ENCODE measurements at places on chromosomes 13 and 19. TPM values are rescaled to one million over a fixed set of nuclear protein-coding genes. Genes with fewer than 3 reads are reported as not detected.

PNMA8A gene
- not detected for total RNA-seq

LGALS4 gene
- 0.66 TPM for total RNA-seq

FARP1 gene
- total RNA-seq, result 0.58 TPM

ZNF726 gene
- total RNA-seq, result 15.7 TPM

GJB2 gene
- total RNA-seq, result 2.7 TPM

CILP2 gene
- 0.31 TPM for total RNA-seq

KCNK6 gene
- total RNA-seq, result 12.1 TPM

SIGLEC12 gene
- not detected for total RNA-seq

SLC17A7 gene
- total RNA-seq, result 0.20 TPM

BEST2 gene
- total RNA-seq, result not detected

ZNF441 gene
- total RNA-seq, result 2.8 TPM

ZNF260 gene
- 6.3 TPM for total RNA-seq

CD70 gene
- total RNA-seq, result 4.8 TPM
